ENCODE measurements at places on chromosomes 1 and 21.

DNA sequence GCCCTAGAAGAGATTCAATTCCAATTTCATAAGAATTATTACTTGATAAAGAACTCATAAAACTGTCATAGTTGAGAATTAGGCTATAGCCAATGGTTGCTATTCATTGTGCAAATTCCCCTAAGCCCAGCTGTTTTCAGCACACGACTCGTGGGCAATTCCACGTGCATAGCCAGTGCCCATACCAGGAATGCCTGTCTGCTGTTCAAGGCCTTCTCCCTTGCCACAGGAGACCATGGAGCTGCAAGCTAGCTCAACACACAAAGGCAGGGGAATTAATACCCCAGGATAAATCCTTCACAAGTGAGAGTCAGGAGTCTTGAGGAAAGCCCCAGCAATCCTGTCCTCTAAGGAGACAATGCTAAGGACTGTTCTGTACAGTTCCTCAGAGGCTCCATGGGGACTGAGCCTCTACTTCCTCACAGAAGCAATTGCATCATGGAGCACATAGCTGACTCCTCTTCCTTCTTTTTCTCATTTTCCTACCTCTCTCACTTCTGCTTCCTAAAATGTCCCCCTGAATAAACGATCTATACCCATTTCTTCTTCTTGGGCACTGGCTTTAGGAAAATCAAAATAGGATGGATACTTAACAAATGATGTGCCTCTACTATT lies 19.1 kb upstream of the CHRM3 start:
- DNase-seq, result no peak

GRCh38 chr1:62561306-62561705 lies 36.0 kb upstream of the ANGPTL3 start:
- no peak for DNase-seq

GRCh38 chr1:79693441-79694114 lies 687.0 kb upstream of the ADGRL4 start:
- no peak for DNase-seq

DNA sequence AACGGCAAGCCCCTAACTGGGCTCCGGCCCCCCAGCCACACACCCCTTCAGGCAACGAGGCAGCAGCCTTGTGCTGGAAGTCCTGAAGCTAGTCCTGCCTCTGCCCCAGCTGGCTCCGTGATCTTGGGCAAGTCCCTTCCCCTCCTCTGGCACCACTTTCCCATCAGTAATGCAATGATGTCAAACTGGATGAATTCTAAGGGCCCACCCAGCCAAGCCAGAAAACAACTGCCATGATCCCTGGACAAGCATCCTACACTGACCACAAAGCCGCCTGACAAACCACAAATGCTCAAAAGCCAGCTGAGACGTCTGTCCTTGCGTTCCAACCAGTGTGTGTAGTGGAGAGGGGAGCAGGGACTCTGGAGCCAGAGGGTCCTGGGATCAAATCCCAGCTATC lies 26.8 kb downstream of the IFFO2 start:
- DNase-seq, result no peak

DNA sequence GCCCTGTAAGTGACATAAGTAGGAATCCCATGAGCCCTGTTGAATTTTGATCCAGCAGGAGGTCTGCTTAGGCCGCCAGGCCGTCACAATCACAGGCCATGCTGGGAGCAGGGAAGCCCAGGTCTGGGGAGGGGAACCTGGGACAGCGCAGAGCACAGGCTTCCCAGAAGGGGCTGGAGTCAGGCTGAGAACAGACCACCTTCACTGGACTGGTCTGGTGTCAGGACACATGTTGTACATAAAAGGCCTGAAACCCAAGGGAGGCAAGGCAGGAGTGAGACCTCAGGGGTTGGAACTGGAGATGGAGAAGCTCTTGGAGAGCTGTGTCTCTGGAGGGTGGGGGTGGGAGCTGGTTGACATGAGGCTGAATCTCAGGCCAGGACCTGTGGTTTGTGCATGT lies 63.3 kb upstream of the ARTN start:
- DNase-seq, result peak; percentile 38

GRCh38 chr1:57118948-57119603 lies 153.3 kb upstream of the C8B start:
- no peak for DNase-seq

- no peak for DNase-seq
These were observed 79.8 kb downstream of the PIGK start for GRCh38 chr1:77139389-77139788.

GRCh38 chr21:41847066-41847804 lies 31.9 kb downstream of the PRDM15 start:
- no peak for DNase-seq

DNA sequence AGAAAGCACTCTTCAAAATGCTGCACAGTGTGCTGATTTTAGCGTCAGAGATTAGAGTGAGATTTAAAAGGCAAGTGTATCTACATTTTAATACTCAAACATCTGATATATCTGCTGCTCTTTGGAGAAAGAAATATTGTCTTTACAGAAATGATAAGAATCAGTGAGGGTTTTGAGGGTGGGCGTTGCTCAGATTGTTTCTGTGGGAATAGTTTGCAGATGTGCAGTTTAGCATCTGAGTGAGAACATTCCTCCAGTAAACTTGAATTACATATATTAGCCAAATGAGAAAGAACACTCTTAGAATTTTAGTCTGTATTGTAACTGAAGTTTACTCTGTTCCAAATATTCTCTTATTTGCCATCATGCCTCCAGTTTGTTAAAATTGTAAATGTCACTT lies 549.2 kb downstream of the NEGR1 start:
- DNase-seq, result no peak

- DNase-seq, result no peak
These were observed 13.3 kb upstream of the SIPA1L2 start for GRCh38 chr1:232643251-232643650.

- DNase-seq, result no peak
These were observed 656.8 kb upstream of the NCAM2 start for GRCh38 chr21:20341431-20341830.

GRCh38 chr1:91053630-91054029 lies 31.8 kb upstream of the ZNF644 start:
- no peak for DNase-seq

GRCh38 chr1:204418174-204419063 lies 6.8 kb upstream of the PPP1R15B start:
- DNase-seq, result no peak

GRCh38 chr1:50929376-50929958 lies 30.6 kb downstream of the FAF1 start:
- DNase-seq, result no peak

All from ecto neural progenitor cell (in vitro differentiated cells).